ENCODE measurements at places on chromosomes 3 and 15. TPM values are rescaled to one million over a fixed set of nuclear protein-coding genes. Genes with fewer than 3 reads are reported as not detected.

The OR4F15 gene
- not detected for total RNA-seq

The CCR9 gene
- not detected for total RNA-seq

The P3H2 gene
- total RNA-seq = 23.8 TPM

The PAQR5 gene
- 0.03 TPM for total RNA-seq

The SERINC4 gene
- not detected for total RNA-seq

The GP5 gene
- total RNA-seq = 0.69 TPM

The CAMK2N2 gene
- total RNA-seq = 0.13 TPM

The MCTP2 gene
- total RNA-seq = 8.9 TPM

The GLDN gene
- total RNA-seq = 3.7 TPM

The KCTD6 gene
- 8.6 TPM for total RNA-seq

All from smooth muscle cell of the pulmonary artery (primary cell).